ENCODE measurements at places on chromosomes 1 and 21.
A peak's percentile ranks its signal among the peaks of the same experiment; 100 is the strongest.

DNA sequence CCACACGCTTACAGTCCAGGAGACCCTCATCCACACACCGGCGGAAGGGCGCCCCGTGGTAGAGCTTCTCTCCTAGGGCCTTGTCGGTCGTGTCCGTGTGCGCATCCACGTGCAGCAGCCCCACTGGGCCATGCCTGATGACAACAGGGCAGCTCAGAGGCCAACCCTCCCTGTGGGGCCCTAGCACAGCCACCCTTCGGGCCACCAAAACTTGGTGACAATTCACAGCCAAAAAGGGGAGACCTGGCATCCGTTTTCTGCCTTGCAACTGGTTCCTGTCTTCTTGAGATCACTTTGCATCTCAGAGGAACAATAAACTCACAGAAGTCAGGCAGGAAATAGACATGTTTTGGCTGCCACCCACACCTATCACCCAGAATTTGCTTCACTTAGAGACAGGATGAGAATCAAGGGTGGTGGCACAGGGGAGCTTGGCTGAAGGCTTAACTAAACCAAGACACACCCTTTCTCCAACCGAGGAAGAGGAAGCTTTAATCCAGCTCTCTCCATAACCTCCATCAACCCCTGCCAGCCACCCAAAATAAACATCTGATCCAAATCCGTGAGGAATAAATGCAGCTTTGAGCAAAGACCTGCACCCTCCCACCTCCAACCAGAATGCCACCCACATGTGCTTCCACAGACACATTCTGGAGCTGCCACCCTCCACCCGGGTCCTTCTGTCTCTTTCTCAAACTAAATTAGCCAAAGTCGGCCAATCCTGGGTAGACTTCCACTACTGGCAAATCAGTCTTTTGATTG lies 5.7 kb downstream of the AGMAT start:
- DNase-seq = peak; percentile 22

DNA sequence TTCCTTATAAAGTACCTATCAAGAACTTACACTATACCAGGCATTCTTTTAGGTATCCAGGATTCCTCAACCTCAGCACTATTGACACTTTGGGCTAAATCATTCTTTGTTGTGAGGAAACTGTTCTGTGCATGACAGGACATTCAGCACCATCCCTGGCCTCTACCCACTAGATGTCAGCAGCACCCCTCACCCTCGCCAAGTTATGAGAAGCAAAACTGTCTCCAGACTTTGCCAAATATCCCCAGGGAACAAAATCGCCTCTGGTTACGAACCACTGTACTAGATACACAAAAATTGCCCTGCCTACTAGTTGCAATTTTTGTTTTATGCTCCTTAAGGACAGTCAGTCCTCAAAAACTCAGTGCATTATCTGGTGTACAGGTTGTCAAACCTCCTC lies 35.7 kb downstream of the PALMD start:
- no peak for DNase-seq

GRCh38 chr1:37481289-37482003 lies 7.1 kb downstream of the ZC3H12A start:
- no peak for DNase-seq

DNA sequence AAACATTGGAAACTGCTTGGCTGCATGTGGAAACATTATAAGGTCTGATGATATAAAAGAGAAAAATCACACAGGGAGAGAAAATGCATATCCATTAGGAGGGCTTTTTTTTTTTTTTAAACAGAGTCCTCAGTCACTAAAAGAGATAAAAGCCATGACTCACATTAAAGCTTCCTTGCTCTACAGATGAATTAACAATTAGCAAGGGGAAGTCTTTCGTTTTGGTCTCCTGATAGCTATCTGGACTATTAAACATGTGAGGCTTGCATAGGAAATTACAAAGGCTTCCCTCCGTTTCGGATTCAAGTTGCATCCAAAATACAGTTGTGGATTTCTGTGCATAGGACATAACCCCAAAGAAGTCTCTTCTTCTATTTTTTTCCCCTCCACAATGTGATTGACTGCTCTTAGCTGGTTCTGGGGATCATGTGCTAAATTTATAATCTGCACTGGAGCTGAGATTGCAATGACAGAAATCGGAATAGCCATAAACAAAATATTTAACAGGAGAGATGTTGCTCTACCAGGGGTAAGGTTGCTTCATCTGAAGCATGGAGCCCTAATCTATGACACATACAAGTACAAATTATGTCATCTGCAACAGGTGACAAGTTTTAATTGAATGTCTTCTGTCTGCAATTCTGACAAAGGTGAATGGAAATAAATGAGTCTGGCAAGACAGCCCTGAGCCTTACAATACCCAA lies 146.8 kb downstream of the ESRRG start:
- DNase-seq = no peak

- no peak for DNase-seq
These were observed 13.7 kb downstream of the WASF2 start for GRCh38 chr1:27476237-27476636.

- no peak for DNase-seq
These were observed 2.0 kb downstream of the NAXE start for GRCh38 chr1:156593661-156593989.

DNA sequence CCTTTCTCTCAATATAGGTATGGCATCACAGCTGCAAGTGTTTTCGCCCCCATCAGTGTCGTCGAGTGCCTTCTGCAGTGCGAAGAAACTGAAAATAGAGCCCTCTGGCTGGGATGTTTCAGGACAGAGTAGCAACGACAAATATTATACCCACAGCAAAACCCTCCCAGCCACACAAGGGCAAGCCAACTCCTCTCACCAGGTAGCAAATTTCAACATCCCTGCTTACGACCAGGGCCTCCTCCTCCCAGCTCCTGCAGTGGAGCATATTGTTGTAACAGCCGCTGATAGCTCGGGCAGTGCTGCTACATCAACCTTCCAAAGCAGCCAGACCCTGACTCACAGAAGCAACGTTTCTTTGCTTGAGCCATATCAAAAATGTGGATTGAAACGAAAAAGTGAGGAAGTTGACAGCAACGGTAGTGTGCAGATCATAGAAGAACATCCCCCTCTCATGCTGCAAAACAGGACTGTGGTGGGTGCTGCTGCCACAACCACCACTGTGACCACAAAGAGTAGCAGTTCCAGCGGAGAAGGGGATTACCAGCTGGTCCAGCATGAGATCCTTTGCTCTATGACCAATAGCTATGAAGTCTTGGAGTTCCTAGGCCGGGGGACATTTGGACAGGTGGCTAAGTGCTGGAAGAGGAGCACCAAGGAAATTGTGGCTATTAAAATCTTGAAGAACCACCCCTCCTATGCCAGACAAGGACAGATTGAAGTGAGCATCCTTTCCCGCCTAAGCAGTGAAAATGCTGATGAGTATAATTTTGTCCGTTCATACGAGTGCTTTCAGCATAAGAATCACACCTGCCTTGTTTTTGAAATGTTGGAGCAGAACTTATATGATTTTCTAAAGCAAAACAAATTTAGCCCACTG lies 11.5 kb downstream of the HIPK1 start:
- no peak for DNase-seq

GRCh38 chr1:93677729-93678128 lies 3.9 kb downstream of the BCAR3 start:
- no peak for DNase-seq

- DNase-seq = no peak
These were observed 81.6 kb upstream of the DISP3 start for GRCh38 chr1:11397151-11397901.

DNA sequence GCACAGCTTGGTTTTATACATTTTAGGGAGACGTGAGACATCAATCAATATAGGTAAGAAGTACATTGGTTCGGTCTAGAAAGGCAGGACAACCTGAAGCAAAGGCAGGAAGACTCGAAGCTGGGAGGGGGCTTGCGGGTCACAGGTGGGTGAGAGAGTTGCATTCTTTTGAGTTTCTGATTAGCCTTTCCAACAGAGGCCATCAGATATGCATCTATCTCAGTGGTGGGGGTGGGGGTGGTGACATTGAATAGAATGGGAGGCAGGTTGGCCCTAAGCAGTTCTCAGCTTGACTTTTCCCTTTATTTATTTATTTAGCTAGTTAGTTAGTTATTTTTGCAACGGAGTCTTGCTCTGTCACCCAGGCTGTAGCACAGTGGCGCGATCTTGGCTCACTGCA lies 85.6 kb downstream of the WDR4 start:
- DNase-seq = no peak

- DNase-seq = no peak
These were observed 29.1 kb downstream of the RIPK4 start for GRCh38 chr21:41737651-41738324.

DNA sequence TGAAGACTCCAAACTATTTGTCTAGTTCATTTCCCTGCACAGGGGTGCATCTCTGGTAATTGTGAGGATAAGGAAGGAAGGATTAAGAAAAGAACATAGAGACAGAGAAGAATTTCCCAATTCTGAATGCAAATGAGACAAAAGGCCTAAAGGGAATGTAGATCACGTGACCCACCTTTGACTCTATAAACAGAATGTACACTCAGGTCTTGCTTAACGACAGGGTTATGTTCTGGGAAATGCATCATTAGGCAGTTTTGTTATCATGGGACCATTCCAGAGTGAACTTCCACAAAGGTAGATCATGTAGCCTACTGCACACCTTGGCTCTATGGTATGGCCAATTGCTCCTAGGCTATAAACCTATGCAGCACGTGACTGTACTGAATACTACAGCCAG lies 252.3 kb upstream of the ZP4 start:
- no peak for DNase-seq

DNA sequence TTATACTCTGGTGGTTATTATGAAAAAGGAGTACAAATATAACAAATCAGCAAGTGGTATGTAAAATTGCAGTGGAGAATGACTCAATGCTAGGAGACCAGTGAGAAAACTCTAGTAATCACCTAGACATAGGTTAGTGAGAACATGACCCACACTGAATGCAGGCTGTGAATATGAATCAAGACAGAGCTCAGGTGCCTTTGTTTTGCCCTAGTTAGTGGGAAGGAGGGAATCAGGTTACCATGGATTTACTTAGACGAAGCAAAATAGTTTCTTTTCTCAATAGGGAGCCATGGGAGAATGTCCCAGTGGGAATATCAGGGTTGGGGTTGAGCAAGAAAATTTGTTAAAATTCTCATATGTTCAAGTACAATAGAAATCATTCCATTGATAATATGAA lies 10.6 kb upstream of the GCLM start:
- no peak for DNase-seq

DNA sequence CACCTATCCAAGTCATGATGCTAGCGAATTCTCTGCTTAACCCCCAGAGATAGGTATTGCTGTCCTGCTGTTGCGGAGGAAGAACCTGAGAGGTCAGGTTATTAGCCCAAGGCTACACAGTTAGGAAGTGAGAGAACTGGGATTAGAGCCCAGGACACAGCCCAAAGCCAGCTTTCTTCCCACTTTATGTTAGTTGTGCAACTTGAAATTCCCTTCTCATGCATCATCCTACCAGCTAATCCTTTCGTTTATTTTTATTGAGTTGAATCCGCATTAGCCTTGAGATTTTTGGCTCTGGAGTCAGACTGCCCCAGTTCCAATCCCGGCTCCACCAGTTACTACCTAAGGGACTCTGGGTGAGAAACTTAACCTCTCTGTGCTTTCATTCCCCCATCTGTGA lies 65.4 kb downstream of the PLEKHA6 start:
- no peak for DNase-seq

- DNase-seq = peak; percentile 21
These were observed 8.2 kb downstream of the UQCRHL start for GRCh38 chr1:15799004-15799867.

DNA sequence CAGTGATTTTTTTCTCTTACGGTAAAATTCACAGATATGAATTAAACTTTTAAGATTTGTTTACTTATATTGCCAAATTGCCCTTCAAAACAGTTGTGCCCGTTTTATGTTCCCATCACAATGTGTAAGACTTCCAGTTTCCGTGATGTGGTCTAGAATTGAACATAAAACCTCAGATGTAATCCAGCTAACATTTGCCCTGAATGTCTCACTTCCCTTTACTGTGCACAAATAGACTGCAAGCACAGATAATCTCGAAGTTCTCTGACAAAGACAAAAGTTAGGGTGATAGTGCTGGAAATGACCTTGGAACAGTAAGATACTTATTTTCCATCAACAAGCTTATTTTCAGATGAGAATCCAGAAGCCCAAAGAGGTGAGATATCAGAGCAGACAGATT lies 177.5 kb downstream of the ZZZ3 start:
- DNase-seq = no peak

DNA sequence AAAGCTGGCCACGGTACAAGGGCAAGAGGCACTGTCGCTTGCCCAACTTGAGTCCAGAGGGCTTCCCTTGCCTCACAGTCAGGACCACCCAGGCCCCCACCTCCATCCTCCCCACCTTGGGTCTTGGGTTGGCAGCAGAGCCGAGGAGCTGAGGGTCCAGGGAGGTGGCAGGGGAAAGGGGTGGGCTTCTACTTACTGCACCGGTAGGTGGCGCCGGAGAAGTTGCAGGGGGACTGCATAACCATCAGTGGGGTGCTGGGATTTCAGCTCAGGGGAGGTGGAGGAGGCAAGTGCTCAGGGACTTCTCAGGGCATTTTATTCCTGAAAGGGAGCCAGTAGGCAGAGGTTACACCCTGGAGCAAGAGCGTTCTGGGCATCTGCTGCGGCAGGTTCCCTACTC lies 44.0 kb downstream of the TRIM62 start:
- DNase-seq = peak; percentile 28

GRCh38 chr1:155079487-155080311 lies 1.1 kb downstream of the EFNA3 start:
- no peak for DNase-seq

GRCh38 chr1:201259476-201260235 lies 23.6 kb upstream of the PKP1 start:
- DNase-seq = no peak

DNA sequence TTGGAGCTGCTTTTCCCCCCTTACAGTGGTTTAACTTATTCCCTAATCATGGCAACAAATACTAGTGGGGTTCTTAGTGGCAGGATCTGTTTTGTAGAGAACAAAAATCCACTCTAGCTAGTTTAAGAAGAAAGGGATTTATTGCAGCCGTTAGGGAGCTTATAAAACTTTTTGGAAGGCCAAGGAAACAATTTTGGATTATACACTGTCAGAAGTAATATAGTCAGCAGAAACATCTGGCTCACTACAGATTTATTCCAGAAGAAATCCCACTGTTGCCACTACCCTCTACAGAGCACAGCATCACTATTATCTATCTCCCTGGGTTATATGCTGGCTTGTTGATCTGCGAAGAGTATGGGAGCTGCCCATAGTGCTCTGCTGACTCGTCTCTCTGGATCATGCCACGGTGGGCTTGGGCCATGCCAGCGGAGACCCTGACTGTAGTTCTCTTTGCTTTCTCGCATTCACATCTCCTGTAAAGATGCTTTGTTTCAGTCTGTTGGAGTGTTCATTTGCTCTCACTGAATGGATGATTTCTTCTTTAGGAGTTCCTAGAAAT lies 107.5 kb downstream of the ODF2L start:
- no peak for DNase-seq

- no peak for DNase-seq
These were observed 41.3 kb downstream of the SCCPDH start for GRCh38 chr1:246765521-246765920.

DNA sequence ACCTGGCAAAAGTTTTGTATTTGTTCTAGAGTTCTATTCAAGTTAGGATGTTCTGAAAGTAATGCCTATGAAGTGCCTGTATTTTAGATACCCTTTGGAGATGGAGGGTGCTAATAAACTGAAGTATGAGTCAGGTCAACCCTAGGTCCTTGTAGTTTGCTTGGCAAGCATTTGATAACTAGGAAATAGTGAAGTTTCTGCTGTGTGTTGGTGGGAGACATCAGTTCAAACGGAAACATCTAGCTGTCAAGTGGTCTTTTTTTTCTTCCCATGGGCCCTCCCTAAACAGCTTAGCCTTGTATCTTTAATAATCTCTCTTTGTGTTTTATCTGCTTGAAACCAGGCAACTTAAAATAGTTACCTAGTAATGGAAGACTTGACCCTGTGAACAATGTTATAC lies 4.5 kb downstream of the MRPS6 start:
- no peak for DNase-seq

GRCh38 chr21:26041431-26042180 lies 129.0 kb downstream of the APP start:
- DNase-seq = no peak
